ENCODE measurements at places on chromosomes 5 and 9. TPM values are rescaled to one million over a fixed set of nuclear protein-coding genes. Genes with fewer than 3 reads are reported as not detected.

The CMYA5 gene
- 1.0 TPM for total RNA-seq

DNA sequence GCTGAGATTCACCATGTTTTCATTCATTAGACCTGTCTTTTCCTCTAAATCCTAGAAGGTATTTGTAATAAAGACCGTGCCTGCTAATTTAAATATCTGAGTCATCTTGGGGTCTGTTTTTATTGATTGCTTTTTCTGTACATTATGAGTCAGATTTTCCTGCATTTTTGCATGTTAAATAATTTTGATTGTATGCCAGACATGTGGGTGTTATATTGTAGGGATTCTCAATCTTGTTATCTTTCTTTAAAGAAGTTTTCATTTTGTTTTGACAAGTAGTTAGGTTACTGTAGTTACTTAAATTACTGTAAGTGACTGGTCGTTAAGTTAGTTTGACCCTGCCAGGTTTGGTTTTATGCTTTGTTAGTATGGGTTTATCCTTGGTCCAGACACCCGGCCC is 35.1 kb downstream of the EXOSC2 start:
- DNase-seq = no peak
- no peaks in the 10 kb centered on the region for H3K36me3 ChIP-seq
- H3K27ac ChIP-seq = no peak overlapping the region

DNA sequence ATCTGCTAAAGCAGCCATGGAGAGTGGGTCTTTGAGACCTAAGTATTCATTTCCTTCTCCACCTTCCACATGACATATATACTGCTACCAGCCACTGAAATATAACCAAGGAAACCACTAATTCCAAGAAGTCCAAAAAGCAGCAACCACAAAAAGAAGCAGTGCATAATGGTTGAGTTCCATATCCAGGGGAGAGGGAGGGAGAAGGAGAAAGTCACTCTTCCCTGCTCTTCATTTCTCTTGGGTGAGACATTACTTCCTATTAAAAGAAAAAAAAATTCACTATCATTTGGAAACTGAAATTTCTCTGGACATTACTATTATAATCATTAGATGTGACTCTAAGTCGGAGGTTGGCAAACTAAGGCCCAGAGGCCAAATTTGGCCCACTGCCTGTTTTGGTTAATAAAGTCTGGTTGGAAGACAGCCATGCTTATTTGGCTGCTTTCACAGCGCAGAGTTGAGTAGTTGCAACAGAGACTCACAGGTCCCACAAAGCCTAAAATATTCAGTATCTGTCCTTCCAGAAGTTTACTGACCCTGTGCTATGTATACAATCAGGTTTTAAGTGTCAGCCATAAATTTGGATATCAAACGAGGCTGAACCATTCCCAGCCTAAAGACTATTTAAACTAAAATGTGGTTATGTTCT is 168.6 kb downstream of the MPDZ start:
- H3K27me3 ChIP-seq = no peaks in the 10 kb centered on the region
- H3K4me3 ChIP-seq = no peak overlapping the region
- H3K36me3 ChIP-seq = peaks cover 4% of the 10 kb centered on the region
- DNase-seq = peak; percentile 62

DNA sequence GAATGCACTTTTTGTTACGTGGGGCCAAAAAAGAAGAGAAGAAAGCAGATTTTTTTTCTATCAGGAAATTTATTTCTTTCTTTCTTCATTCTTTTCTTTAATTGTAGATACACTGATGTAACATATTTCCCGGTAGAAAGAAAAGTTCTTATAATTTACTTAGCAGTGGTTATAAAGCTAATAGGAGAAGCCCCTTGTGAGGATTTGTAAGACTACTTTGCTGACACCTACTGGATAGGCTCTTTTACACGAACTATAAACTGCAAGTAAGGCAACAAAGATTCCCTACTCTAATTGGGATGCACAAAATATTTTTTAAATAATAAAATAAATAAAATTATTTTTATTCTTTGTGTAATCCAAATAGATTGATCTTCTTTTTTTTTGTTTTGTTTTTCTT is 284.4 kb downstream of the DNAH5 start:
- H3K4me3 ChIP-seq = no peak overlapping the region
- no peak for DNase-seq
- H3K27me3 ChIP-seq = no peaks in the 10 kb centered on the region
- H3K4me1 ChIP-seq = no peaks in the 10 kb centered on the region

DNA sequence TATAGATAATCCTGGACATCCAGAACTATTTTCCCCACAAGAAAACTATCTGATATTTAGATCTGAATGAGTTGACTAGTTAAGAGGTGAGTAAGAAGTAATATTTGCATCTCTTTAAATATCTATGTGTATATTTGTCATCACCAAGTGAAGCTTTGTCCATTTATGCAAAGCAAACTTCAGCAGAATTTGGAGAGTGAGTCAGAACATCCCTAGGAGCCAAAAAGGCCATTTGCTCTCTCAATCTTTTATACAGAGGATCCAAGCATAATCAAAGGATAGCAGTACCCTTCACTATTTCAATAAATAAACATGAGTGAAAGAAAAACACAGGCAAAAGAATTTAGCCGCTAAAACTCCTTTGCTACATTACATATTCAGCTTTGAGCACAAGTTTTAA is 454.4 kb downstream of the NR2F1-AS1 start:
- no peaks in the 10 kb centered on the region for H3K36me3 ChIP-seq
- no peak overlapping the region for H3K27ac ChIP-seq
- no peak overlapping the region for H3K4me3 ChIP-seq
- no peak for DNase-seq
